K562 (cell line): ENCODE measurements at places on chromosomes 1 and 21. TPM values are rescaled to one million over a fixed set of nuclear protein-coding genes. Genes with fewer than 3 reads are reported as not detected.

The OSCP1 gene
- total RNA-seq = not detected in 2 replicates

The LRP8 gene
- 34.3 and 42.7 TPM in 2 replicates for total RNA-seq

The SMCP gene
- total RNA-seq = not detected in 2 replicates

The BSND gene
- total RNA-seq = not detected in 2 replicates

The RPRD2 gene
- total RNA-seq = 19.8 and 21.6 TPM in 2 replicates

The TDRD5 gene
- total RNA-seq = 0.07 and 0.33 TPM in 2 replicates

The PTGER3 gene
- 28.5 and 33.3 TPM in 2 replicates for total RNA-seq

The GPR25 gene
- not detected in 2 replicates for total RNA-seq

The RNU1-3 gene
- 2,231 and 2,538 TPM in 2 replicates for total RNA-seq

The C1orf94 gene
- total RNA-seq = not detected in 2 replicates

The WNT3A gene
- not detected in 2 replicates for total RNA-seq

The S100A9 gene
- 0.34 and 0.80 TPM in 2 replicates for total RNA-seq

The LMX1A gene
- not detected in 2 replicates for total RNA-seq

The SPRR1B gene
- not detected in 2 replicates for total RNA-seq

The NBPF20 gene
- total RNA-seq = 0.71 and 1.4 TPM in 2 replicates

The WNT9A gene
- total RNA-seq = 0.04 and 0.16 TPM in 2 replicates

The CLK2 gene
- 60.2 and 65.4 TPM in 2 replicates for total RNA-seq

The PCP4 gene
- total RNA-seq = not detected in 2 replicates

The AQP10 gene
- total RNA-seq = 3.7 and 4.9 TPM in 2 replicates

The FRRS1 gene
- 31.1 and 31.6 TPM in 2 replicates for total RNA-seq

The OBSCN gene
- total RNA-seq = 17.4 and 19.7 TPM in 2 replicates

The DIO1 gene
- not detected in 2 replicates for total RNA-seq

The KIF21B gene
- 11.5 and 13.4 TPM in 2 replicates for total RNA-seq

The KPRP gene
- not detected in 2 replicates for total RNA-seq

The OPTC gene
- not detected in 2 replicates for total RNA-seq

The SLC5A9 gene
- not detected in 2 replicates for total RNA-seq

The ASH1L gene
- total RNA-seq = 20.2 and 22.7 TPM in 2 replicates

The TSPEAR gene
- not detected in 2 replicates for total RNA-seq

The EPHA8 gene
- total RNA-seq = not detected in 2 replicates

The ARHGEF16 gene
- total RNA-seq = 0.98 and 1.2 TPM in 2 replicates

The SLC39A1 gene
- total RNA-seq = 70.2 and 70.6 TPM in 2 replicates

The HORMAD1 gene
- total RNA-seq = not detected in 2 replicates

The B3GALT5 gene
- total RNA-seq = 0.02 and 0.09 TPM in 2 replicates

The TTC34 gene
- 0.31 and 0.38 TPM in 2 replicates for total RNA-seq

The NPHS2 gene
- total RNA-seq = not detected in 2 replicates

The TAS1R3 gene
- total RNA-seq = 0.07 and 0.09 TPM in 2 replicates

The ADGRL2 gene
- 0.13 and 0.40 TPM in 2 replicates for total RNA-seq

The CTH gene
- 26.1 and 30.9 TPM in 2 replicates for total RNA-seq

The WNT2B gene
- total RNA-seq = 0.02 and 0.04 TPM in 2 replicates

The ENSA gene
- 203 and 219 TPM in 2 replicates for total RNA-seq

The PKLR gene
- 75.7 and 78.4 TPM in 2 replicates for total RNA-seq

The DYNLT4 gene
- total RNA-seq = 0.29 TPM in 1 of 2 replicates, not detected in the other

The CFHR4 gene
- total RNA-seq = not detected in 2 replicates

The GABRD gene
- not detected in 2 replicates for total RNA-seq

The VASH2 gene
- total RNA-seq = 0.13 and 0.40 TPM in 2 replicates

The MROH9 gene
- total RNA-seq = not detected in 2 replicates

The ANGPTL3 gene
- not detected in 2 replicates for total RNA-seq
